Myocyte (in vitro differentiated cells): ENCODE measurements at places on chromosomes 16 and 17.

GRCh38 chr16:66353055-66353454 lies 13.4 kb upstream of the CDH5 start:
- no peak for DNase-seq

DNA sequence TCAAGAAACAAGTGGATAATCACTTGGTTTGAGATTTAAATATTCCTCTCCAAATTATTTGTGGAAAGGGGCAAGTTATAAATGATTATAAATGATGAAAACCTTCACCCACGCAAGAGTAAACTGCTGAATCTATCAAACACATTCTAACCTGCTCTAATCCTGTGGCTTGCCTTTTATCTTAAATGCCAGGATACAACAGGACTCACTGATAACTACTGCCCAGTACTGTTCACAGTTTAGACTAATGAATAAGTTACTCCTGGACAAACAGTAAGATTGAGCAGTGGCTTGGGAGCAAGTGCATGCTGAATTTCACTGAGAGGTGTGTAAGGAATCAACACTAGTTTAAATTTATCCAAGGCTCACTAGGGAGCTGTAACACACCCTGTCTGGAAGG lies 31.1 kb downstream of the IGF2BP1 start:
- no peak for DNase-seq

DNA sequence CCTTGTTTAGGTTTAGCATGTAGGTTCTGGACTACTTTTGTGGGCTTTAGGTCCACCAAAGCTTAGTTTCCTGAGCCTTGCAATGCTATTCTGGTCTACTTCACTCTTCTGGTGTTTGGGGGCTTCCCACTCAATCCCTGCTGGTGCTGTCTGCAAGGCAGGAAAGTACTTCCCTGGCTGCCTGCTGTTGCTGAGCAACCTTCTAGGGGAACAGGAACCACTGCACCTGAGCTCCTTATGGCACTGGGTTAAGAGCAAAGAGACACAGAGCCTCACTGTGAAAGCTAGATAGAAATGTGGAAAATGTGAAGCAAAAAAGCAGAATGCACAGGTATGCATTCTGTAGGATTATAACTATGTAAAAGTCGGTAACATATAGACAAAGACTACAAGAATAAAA lies 17.0 kb downstream of the MPO start:
- no peak for DNase-seq

GRCh38 chr17:21283482-21284318 lies 811 bp upstream of the MAP2K3 start:
- DNase-seq, result no peak

DNA sequence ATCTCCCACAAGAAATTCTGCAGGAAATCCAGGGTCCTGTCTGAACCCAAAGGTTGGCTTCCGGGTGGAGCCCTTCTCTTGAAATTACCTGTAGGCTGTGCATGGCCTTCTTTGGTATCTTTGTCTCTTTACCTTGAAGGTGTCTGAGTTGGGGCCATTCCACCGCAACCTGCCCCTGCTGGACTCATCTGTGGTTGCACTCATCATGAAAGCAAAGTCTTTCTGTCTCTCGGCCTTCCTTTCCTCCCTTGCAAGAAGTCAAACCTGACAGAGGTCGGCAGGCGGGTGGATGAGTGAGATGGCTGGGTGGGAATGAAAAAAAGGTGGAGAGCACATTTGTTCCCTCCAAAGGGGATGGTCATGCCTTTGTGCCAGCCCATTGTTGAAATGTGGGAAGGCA lies 25.1 kb downstream of the SALL1 start:
- no peak for DNase-seq

GRCh38 chr17:80168371-80168770 lies 1.5 kb upstream of the CARD14 start:
- DNase-seq, result no peak

DNA sequence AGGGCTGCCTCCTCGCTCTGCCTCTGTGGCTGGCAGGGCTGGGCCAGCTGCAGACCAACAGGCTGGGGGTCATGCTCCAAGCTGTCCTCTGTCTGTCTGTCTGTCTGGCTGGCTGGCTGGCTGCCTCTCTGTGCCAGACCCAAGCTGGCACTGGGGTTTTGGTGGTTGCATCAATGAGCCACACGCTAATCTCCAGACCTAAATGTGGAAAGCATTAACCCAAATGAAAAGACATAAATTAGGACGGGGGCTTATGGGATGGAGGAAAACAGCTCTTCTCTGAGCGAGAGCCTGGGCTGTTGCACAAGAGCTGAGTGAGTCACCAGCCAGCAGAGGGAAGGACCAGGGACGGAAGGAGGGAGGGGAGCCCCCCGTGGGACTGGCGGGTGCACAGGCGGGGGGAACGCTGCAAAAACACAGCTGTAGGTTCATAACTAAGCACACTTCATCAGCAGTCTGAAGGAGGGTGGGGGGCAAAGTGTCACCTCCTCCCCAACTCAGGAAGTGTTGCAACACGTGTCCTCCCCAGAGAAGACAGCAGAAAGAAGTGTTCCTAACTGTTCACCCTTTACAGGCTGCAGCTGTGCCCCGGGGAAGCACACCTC lies 83.4 kb downstream of the GAS7 start:
- peak; percentile 35 for DNase-seq

GRCh38 chr17:7380321-7380720 lies 568 bp upstream of the TNK1 start:
- DNase-seq, result no peak

DNA sequence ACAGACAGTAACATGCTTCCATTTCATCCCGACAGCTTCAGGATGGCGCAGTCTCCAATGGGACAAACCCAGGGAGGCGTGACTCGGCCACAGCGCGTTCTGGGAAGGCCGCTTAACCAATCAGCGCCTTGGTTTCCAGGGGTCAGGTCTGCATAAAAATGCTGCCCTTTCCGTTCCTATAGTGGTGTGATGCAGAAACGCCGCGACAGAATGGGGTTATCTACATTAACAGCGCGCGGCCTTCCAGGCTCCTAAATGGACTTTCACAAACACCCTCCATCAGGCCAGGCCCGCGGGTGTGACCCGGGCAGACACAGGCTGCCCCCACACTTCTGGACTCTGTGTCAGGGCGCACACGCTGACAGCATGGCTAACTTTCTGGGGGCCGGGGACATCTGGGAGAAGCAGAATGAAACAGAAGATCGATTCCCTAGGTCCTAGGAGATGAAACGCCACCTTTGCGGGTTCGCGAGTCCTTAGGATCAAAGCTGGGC lies 792 bp downstream of the TMEM231 start:
- DNase-seq, result peak; percentile 93

DNA sequence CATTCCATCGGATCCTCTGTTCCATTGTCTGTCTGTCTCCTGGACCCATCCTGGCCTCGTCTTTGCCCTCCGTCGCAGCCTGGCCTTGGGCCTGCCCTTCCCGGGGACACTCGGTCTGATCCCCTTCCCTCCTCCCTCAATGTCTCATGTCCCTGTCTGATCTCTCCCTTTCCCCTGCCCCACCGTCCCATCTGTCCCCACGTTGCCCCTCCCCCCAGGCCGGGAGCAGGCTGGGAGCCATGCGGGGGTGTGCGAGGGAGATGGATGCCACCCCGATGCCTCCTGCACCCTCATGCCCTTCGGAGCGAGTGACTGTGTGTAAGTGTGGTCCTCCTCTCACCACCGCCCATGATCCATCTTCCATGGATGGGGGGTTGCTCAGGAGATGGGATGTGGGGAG lies 5.3 kb upstream of the ATP2A1 start:
- no peak for DNase-seq

DNA sequence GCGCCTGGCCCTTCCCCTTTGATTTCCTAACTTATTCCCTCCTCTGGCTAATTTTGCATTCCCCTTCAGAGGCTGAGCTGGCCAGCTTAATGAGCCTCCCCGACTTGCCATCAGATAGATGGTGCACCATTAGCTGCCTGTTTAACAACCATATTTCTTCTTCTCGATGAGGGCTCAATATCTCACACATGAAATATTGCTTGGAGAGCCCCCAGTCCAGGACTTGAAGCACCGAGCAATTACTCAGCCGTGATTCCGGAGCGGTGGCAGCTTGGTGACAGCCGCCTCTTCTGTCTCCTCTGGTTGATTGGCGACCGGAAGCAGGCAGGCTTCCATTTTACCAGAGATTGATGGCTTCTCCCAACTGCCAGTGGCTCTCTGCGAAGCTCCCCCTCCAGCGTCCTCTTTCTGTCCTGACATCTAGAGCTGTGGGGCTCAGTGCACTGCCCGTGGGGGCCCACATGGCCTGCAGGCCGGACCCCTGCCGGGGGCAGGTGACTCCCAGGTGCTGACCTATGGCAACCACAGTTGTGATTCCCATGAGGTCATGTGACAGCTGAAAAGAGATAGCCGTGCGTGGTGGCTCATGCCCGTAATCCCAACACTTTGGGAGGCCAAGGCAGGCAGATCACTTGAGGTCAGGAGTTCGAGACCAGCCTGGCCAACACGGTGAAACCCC lies 133.7 kb upstream of the SEC14L1 start:
- no peak for DNase-seq

DNA sequence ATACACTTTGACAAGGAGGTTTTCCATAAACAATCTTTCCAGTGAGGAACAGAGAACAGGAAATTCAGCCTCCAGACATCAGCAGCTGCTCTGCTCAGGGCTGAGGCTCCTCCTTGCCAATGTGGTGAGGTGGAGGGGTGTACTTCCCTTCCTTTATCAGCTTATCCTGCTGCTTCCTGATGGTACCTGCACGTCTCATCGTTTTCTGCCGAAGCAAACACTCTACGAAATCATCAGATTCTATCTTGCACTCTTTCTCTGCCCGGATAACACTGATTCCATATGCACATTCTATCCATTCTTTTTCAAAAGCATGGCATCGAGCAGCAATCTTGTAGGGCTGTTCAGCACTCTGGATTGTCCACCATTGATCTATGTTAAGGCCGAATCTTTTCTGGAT lies 15.4 kb upstream of the SEZ6 start:
- no peak for DNase-seq

DNA sequence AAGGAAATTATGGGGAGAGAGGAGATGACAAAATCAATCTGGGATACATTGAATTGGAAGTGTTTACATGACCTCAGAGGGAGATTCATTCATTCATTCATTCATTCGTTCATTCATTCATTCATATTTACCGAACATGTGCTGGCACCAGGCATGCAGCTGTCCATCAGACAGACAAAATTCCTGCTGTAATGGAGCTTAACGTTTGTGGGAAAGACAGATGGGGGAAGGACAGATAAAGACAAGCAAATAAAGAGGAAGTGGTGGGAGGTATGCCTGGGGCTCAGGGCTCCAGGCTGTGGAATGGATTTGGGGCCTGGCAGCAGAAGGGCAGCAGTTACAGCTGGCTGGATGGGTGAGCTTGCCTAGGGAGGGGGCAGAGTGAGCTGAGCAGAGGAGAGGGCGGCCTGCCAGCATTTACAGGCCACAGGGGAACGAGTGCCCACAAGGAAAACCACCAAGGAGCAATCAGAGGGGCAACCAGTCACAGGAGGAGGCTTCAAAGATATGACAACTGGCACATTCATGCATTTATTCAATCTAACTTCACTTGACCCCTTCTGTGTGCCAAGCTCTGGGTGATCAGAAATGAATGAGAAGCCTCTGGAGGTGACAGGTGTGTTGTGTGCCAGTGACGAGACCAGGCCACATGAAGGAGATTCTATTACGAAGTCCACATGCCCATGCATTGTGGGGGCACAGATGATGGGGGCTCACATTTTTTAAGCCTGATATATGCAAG lies 48.5 kb downstream of the ARHGAP27 start:
- DNase-seq, result peak; percentile 97

DNA sequence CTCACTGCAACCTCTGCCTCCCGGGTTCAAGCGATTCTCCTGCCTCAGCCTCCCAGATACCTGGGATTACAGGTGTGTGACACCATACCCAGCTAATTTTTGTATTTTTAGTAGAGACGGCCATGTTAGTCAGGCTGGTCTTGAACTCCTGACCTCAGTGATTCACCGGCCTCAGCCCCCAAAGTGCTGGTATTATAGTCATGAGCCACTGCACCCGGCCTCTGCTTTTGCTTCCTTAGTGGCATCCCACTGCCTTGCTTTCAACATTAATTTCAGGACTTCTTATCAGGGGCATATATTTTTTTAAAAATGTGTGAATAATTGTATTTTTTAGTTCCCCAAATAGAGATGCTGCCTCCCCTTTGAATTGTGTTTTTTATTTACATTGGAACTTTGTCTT lies 98.8 kb downstream of the SYCE1L start:
- DNase-seq, result no peak

- DNase-seq, result no peak
These were observed 66.7 kb upstream of the FOXF1 start for GRCh38 chr16:86443508-86444147.

- DNase-seq, result no peak
These were observed 82.8 kb downstream of the TNFRSF13B start for GRCh38 chr17:16889088-16889465.

- DNase-seq, result peak; percentile 87
These were observed 124.8 kb downstream of the ABCC1 start for GRCh38 chr16:16073891-16074881.

DNA sequence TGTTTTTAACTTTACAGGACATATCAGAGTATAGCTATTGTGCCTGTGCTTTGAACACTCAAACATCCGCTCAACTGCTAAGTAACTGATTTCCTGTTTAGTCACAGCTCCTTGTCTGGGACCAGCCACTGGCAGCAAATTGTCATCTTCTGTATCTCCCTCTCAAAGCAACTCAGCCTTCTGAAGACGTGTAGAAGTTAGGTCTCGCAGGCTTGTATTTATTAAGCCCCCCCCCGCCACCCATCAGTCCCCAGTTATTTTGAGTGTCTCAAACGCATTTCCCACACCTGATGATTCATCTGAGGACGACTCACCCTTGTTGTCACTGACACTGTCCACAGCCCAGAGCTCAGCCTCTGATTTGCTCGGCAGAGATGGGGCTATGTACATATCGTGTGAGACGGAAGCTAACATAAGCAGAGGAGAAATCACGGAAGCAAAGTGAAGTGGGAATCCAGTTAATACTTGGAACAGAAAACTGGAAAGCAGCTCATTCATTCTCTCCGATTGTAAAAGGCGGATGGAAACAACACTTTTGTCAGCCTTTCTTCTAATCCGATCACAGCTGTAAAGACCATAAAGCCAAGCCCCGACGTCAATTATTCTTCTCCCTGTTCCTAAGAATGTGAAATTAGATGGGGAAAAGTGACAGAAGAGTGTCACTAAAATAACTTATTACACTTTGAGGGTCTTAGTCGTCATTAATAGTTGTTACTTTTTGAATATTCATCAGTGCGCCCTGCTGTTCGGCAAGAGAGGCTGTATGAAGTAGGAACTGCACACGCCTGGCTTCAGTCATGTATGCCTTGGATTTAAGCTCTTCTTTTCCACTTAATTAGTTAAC lies 64.2 kb downstream of the PITPNC1 start:
- peak; percentile 74 for DNase-seq

GRCh38 chr17:48351911-48352332 lies 78.1 kb downstream of the SKAP1 start:
- DNase-seq, result peak; percentile 68
